ENCODE measurements at places on chromosomes 11 and 22.
A peak's percentile ranks its signal among the peaks of the same experiment; 100 is the strongest.

DNA sequence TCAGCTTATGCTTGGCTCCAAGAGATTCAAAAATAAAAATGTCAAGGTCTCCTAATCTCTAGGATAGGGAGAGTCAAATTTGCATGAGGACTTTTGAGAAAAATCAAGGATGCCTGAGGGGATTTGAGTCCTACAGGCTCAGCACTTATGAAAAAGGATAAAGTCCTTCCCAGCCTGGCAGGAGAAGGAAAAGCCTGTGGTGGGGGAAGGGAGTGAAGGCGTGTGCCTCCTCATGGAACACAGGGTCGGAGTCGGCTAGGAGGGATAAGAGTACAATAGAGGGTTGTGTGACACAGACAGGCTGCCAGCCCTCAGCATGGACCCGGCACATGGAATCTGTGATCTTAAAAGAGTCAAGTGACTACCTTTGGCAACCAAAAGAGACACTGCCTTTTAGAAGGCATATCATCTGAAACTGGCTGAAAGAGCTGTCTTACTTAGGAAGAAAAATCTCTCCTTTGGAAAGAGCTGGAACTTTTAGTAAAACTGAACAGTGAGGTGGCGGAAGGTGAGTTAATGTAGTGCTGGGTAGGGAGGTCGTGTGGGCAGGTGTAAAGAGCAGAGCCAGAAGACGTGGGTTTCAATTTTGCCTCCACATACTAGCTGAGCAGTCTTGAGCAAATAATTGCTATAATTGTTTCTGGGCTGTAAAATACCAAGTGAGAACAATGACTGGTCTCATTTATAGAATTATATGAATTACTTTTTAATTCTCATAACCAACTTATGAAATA, 58.8 kb upstream of the RDX start:
- H3K4me1 ChIP-seq = peaks cover 39% of the 10 kb centered on the region
- no peak overlapping the region for H3K4me3 ChIP-seq
- H3K36me3 ChIP-seq = no peaks in the 10 kb centered on the region

DNA sequence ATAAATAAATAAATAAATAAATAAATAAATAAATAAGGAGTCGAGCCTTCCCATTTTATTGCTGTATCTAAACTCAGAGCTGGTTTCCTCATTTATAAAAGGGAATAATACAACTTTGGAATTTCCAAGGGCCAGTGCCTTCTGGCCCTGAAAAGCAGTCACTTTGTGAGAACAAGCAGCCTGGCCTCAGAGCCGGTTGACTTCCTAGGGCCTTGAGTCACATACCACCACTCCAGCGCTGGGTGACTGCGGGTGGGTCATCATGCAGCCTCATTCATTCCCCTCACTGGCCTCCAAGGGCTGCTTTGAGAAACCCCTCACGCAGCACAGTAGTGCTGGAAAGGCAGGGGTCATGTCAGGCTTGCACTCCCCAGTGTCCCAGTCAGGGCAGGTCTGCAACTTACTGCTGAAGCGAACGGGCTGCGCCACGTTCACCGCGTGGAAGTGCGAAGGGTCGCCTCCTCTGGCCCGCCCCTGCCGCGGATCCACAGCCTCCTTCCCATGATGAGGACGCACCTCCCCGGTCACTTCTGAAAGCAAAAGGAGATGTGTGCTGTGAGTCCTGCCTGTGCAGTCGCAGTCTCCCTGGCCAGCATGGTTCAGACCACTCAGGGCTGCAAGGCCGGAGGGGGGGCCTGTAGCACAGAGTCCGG, 54.4 kb downstream of the DGCR2 start:
- H3K4me3 ChIP-seq = no peak overlapping the region
- no peaks in the 10 kb centered on the region for H3K27me3 ChIP-seq
- DNase-seq = no peak
- peaks cover 5% of the 10 kb centered on the region for H3K4me1 ChIP-seq
- peaks cover 89% of the 10 kb centered on the region for H3K36me3 ChIP-seq
- H3K27ac ChIP-seq = no peak overlapping the region

GRCh38 chr11:65855927-65856363, 2.0 kb downstream of the CFL1 start:
- H3K27ac ChIP-seq = peak overlapping the region; percentile 96
- H3K4me1 ChIP-seq = peaks cover 49% of the 10 kb centered on the region
- peak overlapping the region; percentile 98 for H3K4me3 ChIP-seq
- no peak for DNase-seq
- H3K27me3 ChIP-seq = no peaks in the 10 kb centered on the region

DNA sequence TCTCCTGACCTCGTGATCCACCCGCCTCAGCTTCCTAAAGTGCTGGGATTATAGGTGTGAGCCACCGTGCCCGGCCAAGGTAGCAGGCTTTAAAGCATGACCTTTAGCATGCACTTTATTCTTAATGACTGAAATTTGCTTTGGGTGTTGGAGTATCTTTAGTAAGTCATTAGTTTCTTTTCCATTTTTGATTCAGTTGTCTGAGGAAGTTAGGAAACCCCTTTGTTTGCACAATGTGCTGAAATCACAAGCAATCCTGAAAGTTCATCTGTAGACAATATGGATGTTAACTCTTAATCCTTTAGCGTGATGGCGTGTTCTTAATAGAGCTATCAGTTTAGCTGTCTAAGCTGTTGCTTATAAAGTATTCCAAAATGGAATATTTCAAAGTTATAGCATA, 16.8 kb downstream of the SDHD start:
- H3K4me3 ChIP-seq = no peak overlapping the region
- no peaks in the 10 kb centered on the region for H3K27me3 ChIP-seq
- no peak for DNase-seq
- H3K36me3 ChIP-seq = peaks cover 13% of the 10 kb centered on the region

GRCh38 chr11:11173316-11174025, 179.6 kb downstream of the CSNK2A3 start:
- H3K4me3 ChIP-seq = no peak overlapping the region
- peaks cover 28% of the 10 kb centered on the region for H3K4me1 ChIP-seq
- DNase-seq = no peak
- no peaks in the 10 kb centered on the region for H3K36me3 ChIP-seq
- H3K27me3 ChIP-seq = no peaks in the 10 kb centered on the region

DNA sequence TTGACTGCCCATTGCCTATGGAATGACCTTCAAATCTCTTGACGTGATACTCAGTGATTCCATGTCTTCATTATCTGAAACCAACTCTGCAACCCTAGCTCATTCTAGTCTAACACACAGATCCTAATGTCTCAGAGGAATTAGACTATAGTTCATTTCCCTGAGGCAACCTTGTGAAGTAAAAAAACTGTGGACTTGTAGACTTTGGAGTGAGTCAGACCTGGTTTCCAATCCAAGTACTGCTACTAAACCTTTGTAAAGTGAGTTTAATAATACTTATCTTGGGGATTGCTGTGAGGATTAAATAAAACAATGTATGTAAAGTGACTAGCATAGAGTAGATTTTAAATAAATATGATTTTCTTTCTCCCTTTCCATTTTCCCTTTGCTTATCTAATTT, 226.1 kb downstream of the BLID start:
- H3K4me1 ChIP-seq = no peaks in the 10 kb centered on the region
- H3K27ac ChIP-seq = no peak overlapping the region
- H3K36me3 ChIP-seq = no peaks in the 10 kb centered on the region
- DNase-seq = no peak
- H3K27me3 ChIP-seq = no peaks in the 10 kb centered on the region

DNA sequence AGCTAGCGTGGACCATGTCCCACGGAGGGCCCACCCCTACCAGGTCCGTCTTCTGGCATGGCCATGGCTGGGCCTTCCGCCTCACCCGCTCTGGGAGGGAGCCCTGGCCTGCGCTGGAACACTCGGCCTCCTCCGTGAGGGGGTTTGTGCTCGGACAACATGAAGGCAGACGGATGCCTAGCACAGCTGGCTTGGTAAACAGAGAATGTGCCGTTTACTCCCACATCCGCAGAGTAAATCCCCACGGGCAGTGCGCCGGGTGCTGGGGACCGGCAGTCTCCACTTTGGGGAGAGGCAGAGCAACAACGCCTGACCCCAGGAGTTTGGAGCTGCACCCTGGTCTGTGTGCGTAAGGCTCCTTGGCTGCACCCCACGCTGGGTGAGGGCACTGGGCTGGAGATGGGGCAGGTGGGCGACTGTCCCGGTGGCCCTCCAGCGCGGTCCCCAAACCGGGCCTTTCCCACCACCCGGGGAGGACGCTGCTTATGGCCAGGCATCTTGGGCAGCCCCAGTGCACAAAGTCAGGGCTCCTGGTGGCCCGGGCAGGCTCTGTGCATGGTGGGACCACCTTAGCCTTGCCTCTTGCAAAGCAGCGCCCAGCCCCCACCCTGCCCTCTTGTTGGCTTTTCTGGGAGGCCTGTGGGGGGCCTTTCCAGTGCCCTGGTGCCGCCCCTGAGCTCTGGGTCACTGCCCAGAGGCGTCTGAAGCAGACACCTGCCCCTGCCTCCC, 30.7 kb upstream of the MUC5AC start:
- DNase-seq = peak; percentile 9
- no peaks in the 10 kb centered on the region for H3K36me3 ChIP-seq
- no peak overlapping the region for H3K4me3 ChIP-seq
- no peaks in the 10 kb centered on the region for H3K4me1 ChIP-seq
- no peak overlapping the region for H3K27ac ChIP-seq
- peaks cover 14% of the 10 kb centered on the region for H3K27me3 ChIP-seq

DNA sequence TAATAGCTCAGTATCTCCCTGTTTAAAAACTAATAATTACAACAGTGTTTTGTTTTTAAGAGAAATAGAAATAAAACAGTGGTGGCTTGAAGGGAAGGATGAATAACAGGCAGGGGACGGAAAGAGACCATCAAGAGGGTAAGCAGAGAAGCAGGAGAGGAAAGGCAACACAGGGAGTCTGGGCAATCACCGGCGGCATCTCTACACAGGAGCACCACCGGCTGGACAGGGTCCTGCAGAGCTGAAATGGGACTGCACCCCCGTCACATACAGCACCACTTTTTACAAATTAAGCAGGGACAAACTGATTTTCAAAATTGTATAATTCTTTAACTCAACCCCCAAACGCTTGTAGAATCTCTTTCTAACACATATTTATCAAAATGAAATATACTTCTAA, 18.4 kb downstream of the PHF21A start:
- H3K4me1 ChIP-seq = peaks cover 59% of the 10 kb centered on the region
- H3K27me3 ChIP-seq = no peaks in the 10 kb centered on the region
- H3K27ac ChIP-seq = no peak overlapping the region
- H3K4me3 ChIP-seq = no peak overlapping the region

DNA sequence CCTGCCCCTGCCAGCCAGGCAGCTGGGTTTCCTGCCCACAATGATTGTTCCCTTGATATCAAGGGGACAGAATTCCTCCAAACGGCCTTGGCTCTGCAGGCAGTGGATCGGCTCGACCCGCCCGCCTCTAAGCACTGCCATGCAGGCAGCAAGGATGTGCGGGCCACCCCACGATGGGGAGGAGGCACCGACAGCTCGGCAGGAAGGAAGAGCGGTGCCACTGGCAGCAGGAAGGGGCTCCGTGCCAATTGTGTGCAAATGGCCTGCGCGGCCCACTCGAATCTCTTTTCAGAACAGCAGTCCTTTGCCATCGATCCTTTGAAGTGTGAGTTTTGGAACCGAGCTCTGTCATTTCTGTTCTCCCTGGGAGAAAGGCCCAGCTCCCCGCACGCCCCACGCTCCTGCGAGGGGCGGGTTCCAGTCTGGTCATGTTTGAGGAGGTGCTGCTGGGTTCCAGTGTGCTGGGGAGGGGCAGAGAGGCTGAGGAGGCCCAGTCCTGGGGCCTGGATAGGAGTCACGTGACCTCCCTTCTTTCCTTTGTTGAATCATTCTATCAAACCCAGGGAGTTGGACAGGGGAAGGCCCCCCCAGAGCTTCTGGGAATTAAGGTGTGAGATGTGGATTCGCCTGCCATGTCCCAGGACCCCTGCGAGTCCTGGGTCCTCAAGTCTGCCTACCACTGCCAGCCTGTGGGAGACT, 406.0 kb downstream of the CTTN start:
- no peaks in the 10 kb centered on the region for H3K4me1 ChIP-seq
- no peaks in the 10 kb centered on the region for H3K36me3 ChIP-seq
- peaks cover 30% of the 10 kb centered on the region for H3K27me3 ChIP-seq
- no peak for DNase-seq
- H3K27ac ChIP-seq = no peak overlapping the region
- H3K4me3 ChIP-seq = no peak overlapping the region

GRCh38 chr11:116287866-116288265, 484.9 kb downstream of the BUD13 start:
- H3K27me3 ChIP-seq = peaks cover 6% of the 10 kb centered on the region
- no peak overlapping the region for H3K27ac ChIP-seq
- no peak for DNase-seq
- H3K36me3 ChIP-seq = no peaks in the 10 kb centered on the region
- H3K4me3 ChIP-seq = no peak overlapping the region
- H3K4me1 ChIP-seq = no peaks in the 10 kb centered on the region

- no peak overlapping the region for H3K4me3 ChIP-seq
- no peaks in the 10 kb centered on the region for H3K27me3 ChIP-seq
- DNase-seq = no peak
- peaks cover 48% of the 10 kb centered on the region for H3K36me3 ChIP-seq
- no peak overlapping the region for H3K27ac ChIP-seq
Observed at GRCh38 chr11:76512851-76513653, 68.2 kb downstream of the EMSY start.

- no peaks in the 10 kb centered on the region for H3K4me1 ChIP-seq
- peaks cover 15% of the 10 kb centered on the region for H3K36me3 ChIP-seq
- H3K27ac ChIP-seq = no peak overlapping the region
- no peak for DNase-seq
Observed at GRCh38 chr11:31782257-31782656, 28.9 kb downstream of the PAX6 start.

DNA sequence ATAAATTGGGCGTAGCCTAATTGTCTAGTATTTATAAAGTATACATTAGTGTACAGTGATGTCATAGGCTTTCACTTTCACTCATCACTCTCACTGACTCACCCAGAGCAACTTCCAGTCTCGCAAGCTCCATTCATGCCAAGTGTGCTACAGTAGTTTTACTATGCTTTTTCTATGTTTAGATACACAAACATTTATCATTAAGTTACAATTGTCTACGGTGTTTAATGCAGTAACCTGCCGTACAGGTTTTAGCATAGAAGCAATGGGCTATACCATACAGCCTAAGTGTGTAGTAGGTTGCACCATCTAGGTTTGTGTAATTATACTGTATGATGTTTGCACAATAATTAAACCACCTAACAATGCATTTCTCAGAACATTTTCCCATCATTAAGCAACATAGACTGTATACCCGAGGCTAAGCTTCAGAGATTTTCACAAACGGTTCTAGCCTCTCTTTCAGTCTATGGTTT, 17.5 kb downstream of the OR9G1 start:
- no peak for DNase-seq
- H3K27me3 ChIP-seq = no peaks in the 10 kb centered on the region
- H3K4me3 ChIP-seq = no peak overlapping the region
- no peak overlapping the region for H3K27ac ChIP-seq
- no peaks in the 10 kb centered on the region for H3K36me3 ChIP-seq

GRCh38 chr22:46099740-46100139, 50.6 kb upstream of the PPARA start:
- H3K4me3 ChIP-seq = no peak overlapping the region
- peaks cover 2% of the 10 kb centered on the region for H3K36me3 ChIP-seq
- H3K27me3 ChIP-seq = no peaks in the 10 kb centered on the region
- H3K27ac ChIP-seq = no peak overlapping the region

DNA sequence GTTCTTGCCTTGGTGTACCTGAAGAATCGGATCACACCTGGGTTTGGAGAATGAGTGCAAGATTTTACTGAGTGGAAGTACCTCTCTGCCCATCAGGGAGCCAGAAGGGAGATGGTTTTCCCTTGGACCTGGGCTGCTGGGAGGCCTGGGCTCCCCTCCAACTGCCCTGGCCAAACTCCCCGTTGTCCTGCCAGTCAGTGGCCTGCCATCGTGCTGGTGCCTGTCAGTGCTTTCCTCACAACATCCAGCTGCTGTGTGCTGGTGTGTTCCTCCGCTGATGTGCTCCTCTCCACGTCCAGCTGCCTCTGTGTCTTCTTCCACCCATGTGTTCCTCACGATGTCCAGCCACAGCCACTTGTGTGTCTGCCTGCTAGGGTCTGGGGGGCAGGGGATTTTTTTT, 87.9 kb upstream of the CLPB start:
- H3K27ac ChIP-seq = no peak overlapping the region
- H3K36me3 ChIP-seq = no peaks in the 10 kb centered on the region
- peaks cover 24% of the 10 kb centered on the region for H3K4me1 ChIP-seq
- H3K27me3 ChIP-seq = no peaks in the 10 kb centered on the region
